ENCODE measurements at places on chromosomes 2 and 18. TPM values are rescaled to one million over a fixed set of nuclear protein-coding genes. Genes with fewer than 3 reads are reported as not detected.

The ACVR1C gene
- 0.09 TPM for total RNA-seq

DNA sequence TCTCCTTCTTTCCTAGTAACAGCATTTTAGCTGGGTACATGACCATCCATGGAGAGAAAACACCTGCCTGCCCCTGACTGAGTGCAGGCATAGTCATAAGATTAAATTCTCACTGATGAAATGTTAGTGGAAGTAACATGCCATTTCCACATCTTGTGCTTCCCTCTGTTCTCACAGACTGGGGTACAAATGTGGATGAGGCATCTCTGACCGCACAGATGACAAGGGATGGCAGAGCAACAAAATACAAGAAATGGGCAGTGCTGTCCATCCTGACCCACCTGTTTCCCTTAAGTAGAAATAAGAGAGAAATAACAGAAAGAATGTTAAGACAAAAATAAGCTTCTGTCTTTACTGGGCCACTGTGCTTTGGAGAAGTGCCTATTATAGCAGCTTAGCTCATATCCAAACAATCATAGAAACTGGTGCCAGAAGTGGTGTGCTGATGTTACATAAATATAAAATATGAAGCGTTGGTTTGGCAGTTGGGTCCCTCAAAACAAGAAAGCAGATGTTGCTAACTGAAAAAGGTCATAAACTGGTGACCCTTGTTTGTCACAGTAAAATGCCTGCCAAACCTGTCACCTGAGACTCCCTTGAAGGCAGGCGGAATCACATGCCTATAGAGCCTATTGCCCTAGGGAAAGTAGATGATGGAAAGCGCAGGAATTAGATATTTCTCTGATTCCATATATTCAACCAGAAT lies 72.4 kb upstream of the CCDC150 start:
- no peak for DNase-seq

GRCh38 chr2:126635736-126636135 lies 20.2 kb upstream of the GYPC start:
- DNase-seq, result no peak

DNA sequence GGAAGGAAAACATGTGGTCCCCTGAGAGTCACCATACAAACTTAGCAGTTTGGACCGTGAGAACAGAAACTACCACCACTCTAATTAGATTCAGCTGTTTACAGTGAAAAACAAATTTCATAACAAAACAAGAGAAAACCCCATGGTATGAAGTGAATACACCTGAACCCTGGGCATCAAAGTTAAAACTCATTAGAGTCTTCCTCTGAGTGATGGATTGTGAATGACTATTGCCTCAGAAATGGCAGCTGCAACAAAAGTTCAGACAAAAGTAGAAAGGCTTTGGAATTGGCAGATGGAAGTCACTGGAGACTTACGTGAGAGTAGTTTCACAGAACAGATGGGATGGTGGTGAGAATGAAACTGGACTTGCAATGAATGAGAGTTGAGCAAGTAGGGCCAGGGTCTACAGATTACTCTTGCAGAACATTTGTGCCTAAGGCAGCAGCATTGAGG lies 98.0 kb downstream of the AAK1 start:
- DNase-seq, result no peak

DNA sequence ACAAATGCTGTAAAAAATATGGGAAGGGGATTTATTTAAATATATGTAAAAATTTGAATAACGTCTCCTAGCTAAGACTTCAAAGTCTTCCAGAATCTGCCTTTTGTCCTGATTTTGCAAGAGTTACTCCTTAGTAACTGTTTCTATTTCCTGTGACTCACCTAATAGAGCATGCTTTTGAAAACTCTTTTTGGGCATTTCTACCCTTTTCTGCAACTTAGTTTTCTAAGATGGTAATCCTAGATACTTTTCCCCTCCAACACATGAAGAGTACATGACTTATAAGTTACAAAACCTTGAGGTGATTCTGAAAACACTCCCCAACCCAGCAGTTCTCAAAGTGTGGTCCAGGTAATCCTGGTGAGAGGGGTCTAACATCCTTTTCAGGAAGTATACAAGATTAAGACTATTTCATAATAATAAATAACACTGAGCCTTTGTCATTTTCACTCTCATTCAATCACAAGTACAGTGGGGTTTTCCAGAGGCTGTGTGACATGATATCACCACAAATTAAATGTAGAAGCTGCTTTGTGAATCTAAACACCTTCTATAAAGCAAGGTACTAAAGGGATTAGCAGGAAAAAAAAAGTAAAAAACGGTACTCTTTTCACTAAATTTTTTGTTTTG lies 31.9 kb downstream of the PPP4R3B start:
- no peak for DNase-seq

DNA sequence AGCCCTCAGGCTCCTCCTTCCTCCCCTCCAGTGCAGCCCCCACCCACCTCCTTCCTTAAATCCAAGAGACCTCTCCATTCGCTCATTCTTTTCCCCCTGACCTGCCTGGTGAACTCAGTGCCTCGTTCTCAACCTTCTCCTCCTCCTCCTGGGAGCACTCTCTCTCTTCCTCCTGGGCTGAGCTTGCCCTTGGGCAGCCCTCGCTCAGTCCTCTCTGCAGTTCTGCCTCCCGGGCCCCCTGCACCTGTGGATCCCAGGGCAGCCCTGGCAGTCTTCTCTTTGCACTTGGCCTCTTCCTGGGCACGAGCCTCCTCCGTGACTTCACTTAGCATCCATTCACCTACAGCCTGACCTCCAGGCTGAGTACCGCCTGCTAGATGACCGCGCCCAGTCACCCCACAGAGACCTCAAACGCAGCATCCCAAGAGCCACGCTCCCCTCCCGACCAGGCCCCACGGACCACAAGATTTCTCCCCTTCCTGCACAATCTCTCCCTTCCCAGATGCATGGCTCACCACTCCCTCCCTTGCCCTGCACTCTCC lies 58.9 kb upstream of the ID2 start:
- DNase-seq, result no peak

- DNase-seq, result no peak
These were observed 2.8 kb downstream of the ARID5A start for GRCh38 chr2:96539215-96539920.

All from neural crest cell (in vitro differentiated cells).